ENCODE measurements at places on chromosomes 11 and 22. TPM values are rescaled to one million over a fixed set of nuclear protein-coding genes. Genes with fewer than 3 reads are reported as not detected.
A peak's percentile ranks its signal among the peaks of the same experiment; 100 is the strongest.

DNA sequence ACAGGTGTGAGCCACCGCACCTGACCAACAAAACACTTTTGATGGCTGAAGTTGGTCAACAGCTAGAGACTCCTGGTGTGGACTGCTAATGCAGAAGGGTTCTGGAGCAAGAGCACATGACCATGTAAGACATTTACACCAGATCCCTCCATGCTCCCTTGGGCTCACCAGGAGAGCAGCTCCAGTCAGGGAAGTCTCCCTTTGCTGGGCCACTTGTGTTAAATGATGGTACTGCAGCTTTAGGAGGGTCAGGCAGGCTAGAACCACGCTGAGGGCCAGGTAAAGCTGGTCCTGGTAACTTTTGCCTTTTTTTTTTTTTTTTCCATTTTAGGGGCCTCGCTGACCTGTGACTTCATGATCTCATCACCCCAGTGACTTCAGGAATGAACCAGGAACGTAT, 146.4 kb downstream of the FBXO7 start:
- DNase-seq = no peak

DNA sequence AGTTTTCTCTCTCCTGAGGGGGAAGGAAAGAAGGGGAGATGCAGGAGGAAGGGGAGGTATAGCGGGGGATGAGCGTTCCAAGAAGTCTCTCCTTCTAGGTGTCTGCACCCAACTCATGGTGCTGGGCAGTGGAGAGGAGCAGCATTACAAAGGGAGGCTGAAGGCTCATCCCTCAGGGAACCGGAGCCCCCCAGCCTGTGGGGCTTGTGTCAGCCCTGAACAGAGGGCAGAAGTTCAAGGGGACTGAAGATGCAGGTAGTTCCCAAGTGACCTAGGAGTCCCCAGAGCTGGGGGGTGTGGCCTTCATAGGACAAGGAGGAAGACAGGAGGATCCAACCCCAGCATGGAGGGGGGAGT, 1.8 kb downstream of the C11orf68 start:
- no peak for DNase-seq

GRCh38 chr22:31768422-31769059, 14.7 kb downstream of the DEPDC5 start:
- DNase-seq = no peak

- DNase-seq = peak; percentile 70
These were observed 98.7 kb downstream of the SWAP70 start for GRCh38 chr11:9762531-9762930.

DNA sequence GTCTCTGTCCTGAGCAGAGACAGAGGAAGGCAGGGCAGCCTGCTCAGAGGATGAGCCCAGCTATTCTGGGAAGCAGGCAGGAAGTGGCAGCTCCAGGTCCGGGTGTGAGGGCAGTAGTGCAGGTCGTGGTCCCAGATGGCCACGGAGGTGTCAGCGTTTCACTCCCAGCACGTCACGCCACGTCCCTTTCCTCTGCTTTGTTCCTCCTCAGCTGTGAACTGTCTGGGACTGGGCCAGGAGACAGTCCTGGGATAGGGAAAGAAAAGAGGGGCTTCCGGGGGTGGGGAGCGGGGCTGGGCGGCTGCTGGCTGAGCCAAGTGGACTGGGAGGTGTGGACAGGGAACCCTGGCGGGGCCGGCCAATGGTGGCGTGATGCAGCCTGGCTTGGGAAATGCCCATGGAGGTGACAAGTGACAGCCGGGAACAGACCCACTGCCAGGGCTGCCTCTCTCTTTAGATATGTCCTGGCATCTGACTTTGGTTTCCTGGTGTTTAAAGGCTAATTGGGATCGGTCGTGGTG, 64.7 kb downstream of the KCNQ1 start:
- DNase-seq = peak; percentile 65

DNA sequence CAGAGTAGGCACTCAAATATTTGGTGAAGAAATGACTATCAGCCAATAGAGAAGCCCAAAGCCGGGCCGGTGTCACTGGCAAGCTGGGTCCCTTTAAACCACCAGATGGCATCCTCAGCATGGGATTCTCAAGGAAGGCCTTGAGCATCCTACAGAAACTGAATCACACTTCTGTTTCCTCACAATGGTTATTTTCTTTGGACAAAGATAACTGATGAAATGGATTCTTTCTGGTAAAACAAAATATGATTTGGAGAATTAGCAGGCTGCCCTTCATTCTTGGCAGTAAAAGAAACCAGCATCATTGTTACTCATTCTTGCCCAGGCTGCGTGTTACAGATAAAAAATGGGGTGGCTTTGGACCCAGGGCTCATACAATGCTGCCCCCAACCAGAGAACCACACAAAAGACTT, 30.3 kb upstream of the ASPHD2 start:
- DNase-seq = peak; percentile 88

DNA sequence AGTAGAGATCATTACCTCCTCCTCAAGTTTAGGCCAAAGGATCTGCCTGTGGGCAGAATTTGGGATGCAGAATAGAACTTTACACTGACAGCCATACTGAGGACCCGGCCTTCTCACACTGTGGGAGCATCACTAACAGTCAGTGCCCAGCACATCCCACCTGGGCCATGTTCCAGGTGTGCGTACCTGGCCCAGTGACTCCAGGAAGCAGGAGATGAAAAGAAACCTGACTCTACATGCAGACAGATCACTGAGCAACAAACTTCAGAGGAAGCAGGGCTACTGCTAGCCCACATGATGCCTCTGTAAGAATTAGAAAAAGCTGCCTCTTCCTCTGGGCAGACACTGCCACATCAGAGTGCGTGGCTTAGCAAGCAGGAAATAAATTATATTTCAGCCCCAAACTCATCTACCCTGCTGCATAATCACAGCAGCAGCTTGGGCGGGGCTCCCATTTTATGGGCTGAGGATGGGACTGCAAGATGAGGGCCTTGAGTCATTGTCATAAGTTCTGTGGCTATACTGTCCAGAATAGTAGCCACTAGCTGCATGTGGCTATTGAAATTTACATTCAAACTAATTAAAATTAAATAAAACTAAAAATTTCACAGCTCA, 6.0 kb upstream of the LMO2 start:
- DNase-seq = no peak

DNA sequence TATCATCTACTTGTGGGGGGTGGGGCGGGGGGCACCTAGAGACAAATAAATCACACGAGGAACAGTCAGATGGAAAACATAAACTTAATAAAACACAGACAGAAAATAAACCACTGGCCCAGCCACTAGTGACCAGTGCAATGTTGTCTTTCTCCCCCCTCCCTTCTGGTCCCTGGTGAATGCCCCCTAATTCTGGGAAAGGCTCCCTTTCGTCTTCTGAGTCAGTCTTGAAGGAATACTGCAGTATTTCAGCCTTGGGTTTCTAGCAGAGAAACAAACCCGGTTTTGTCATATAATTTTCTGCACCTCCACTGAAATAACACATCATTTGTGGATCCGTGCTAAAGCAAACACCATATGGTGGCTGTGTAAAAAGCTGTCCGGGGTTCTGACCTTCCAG, 101.7 kb downstream of the ABTB2 start:
- DNase-seq = no peak

DNA sequence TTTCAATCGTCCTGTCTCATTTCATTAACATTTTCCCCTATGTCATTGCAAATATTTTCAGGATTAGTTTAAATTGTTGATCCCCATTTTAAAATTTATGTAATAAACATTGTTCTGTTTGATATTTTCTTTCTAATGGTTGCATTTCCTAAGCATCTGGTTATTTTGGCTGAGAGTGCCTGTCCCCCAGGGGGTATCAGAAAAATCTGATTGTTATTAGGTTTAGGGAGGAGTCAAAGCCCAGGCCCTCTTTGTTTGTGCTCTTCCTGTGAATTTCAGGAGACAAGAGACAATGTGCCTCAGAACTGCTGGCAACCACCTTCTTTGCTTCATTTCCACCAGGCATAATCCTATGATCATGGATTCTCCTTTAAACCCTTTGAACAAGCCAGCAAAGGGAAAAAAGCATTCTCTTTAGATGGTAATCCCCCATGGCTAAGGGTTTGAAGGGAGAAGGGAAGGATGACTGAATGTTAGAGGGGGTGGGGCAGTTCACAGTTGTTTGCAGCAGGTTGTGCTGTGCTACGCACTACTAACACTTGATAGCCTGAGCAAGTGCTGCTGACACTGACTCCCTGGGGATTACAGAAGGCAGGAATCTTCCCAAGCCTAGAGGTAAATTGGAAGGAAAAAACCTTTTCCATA, 462.4 kb upstream of the LRRC4C start:
- no peak for DNase-seq

DNA sequence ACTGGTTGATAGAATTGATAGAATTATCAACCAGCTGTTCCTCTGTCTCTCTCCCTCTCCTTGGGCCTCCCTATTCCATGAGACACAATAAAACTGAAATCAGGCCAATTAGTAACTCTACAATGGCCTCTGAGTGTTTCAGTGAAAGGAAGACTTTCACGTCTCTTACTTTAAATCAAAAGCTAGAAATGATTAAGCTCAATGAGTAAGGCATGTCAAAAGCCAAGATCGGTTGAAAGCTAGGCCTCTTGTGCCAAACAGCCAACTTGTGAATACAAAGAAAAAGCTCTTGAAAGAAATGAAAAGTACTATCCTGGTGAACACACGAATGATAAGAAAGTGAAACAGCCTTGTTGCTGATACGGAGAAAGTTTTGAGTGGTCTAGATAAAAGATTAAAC, 16.6 kb downstream of the PIH1D2 start:
- no peak for DNase-seq

DNA sequence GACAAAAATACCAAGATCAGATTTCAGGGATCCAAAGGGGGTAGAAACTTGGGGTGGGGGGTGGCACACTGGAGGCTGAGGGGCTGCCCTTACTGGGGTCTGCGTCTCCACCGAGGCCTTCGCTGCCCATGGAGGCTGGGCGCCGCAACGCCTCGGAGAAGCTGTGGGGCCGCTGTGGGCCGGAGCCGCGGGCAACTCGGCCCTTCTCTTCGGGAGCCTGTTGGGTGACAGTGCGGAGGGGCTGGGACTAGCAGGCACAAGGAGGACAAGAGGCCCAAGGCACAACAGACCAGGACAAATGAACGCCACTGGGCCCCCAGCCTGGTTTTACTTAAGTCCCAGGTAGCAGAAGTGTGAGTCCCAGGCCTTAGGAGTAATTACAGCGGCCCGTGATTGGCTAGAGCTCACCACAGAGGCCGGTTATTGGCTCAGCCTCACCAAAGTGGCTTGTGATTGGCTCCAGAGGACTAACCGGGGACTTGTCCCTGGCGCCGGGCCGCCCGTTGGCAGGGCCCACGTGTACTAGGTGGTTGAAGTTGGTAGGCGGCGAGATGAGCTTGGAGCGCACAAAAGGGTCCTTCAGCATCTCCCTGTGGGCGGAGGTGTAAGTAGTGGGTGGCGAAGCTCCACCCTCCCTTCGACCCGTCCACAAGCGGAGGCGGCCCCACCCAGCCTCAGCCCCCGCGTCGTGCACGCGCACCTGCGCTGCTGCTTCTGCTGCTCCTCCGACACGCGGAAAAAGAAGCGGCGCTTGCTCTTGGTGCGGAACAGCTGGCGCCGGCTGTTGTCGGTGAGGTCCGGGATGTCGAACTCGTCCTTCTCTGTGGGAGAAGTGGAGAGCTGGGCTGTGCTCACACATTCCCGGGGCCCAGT, 16.5 kb upstream of the MEN1 start:
- DNase-seq = no peak

DNA sequence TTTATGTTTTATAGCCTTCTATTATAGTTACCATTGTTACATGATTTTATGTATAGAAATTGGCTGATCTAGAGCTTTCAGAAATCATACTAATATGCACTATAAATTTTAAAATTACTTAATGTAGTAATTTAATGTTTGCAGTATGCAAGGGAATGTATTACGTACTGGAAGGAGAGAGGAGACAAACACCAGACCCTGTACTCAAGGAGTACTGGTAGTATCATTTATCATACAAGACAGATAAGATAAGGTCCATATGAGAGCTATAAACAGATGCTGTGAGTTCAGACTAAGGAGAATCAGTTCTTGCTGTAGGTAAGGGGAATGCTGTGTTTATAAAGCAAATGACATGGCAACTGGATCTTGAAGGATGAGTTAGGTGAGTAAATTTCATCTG, 765 bp downstream of the BCO2 start:
- no peak for DNase-seq

DNA sequence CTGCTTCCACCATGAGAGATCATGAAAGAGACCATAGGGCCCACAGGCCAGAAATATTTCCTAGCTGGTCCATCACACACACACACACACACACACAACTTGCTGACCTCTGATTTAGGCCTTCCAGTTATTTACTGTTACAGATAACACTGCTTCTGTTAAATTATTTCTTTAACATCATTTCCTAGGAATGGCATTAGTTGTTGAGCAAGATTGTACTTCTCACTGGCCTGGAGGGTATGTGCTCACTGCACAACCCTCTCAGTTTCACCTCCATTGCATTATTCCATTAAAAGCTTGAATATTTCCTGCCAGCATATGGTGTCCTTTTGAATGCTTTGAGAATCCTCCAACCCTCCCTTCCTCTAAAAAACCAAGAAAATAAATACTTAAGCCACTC, 104.4 kb downstream of the MICAL2 start:
- no peak for DNase-seq

DNA sequence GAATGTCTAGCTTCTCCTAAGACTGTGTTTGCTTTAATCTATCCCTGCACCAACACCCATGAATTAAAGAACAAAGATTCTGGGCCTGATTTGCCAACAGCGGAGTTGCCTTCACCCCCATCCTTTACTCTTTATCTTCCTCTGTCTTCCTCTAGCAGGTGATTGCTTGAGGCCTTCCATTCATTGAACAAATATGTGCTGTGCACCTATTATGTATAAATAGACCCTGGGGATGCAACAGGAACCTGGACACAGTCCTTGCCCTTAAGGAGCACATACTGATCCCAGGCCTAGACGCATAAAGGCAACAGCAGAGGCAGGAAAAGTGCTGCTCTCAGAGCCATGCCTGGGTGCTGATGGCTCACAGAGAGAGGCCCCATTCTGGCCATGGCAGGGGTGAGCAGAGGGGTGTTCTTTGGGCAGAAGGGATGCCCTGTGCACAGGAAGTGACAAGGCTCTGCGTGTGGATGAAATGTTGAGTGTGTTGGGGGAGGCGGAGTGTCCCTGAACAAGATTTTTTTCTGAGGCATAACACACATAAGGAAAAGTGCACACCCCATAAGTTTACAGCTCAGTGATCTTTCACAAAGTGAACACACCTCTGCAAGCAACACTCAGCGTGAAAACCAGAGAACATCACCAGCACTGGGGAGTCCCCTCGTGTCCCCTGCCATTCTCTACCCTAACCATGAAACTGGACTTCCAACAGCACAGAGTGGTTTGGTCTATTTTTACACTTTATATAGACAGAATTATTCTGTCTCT, 145.9 kb downstream of the GRIK4 start:
- no peak for DNase-seq

- peak; percentile 99 for DNase-seq
These were observed 42.3 kb upstream of the DKK3 start for GRCh38 chr11:12050470-12051286.

PTDSS2 gene
- total RNA-seq = 84.1 TPM

MPPED1 gene
- total RNA-seq = not detected

BAIAP2L2 gene
- total RNA-seq = 0.55 TPM

KRTAP5-1 gene
- not detected for total RNA-seq

FAM83F gene
- 0.27 TPM for total RNA-seq

Measured in G401 (cell line).